GM23338 (cell line): ENCODE measurements at places on chromosomes 7 and 10. TPM values are rescaled to one million over a fixed set of nuclear protein-coding genes. Genes with fewer than 3 reads are reported as not detected.
A peak's percentile ranks its signal among the peaks of the same experiment; 100 is the strongest.

The VAX1 gene
- polyA plus RNA-seq: not detected in 2 replicates

The MRLN gene
- not detected in 2 replicates for polyA plus RNA-seq

- DNase-seq: peak; percentile 66
Observed at GRCh38 chr10:62492012-62492869, 118.1 kb downstream of the ZNF365 start.

DNA sequence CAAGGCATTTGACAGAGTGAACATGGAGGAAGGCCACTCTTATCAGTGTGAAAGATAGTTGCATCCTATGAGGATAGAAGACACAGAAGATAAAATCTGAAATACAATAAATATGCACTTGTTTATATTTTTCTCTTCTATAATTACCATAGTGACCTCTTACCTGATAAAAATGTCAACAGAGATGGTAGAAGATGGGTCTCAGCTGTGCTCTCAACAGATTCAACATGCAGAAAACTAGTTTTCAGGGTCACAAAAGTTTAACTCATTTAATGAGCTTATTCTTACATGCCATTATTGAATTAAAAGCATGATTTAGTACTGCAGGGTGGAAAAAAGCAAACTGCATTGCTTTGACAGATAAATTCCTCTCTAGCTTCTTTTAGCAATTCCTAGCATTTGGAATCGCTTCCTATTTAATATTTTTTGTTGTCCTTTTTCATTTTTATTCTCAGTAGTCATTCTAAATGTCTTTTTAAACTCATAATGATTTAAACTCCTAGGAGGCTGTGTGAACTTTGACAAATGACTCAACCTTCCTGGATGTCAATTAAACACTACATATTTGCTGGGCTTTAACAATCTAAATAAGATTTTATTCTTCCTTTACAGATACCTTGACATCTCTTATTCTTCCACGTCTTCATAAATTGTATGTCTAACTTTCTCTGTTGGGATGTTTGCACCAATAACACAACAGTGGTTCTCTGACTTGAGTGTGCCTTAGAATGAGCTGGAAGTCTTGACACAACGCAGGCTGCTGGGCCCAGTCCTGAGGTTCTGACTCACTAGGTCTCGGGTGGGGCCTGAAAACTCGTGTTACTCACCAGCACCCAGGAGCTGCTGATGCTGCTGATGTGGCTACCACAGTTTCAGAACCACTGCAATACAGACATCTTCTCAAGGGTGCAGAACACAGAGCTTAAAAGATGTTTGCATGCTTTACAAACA is 565.5 kb upstream of the IGFBP3 start:
- no peak for DNase-seq

DNA sequence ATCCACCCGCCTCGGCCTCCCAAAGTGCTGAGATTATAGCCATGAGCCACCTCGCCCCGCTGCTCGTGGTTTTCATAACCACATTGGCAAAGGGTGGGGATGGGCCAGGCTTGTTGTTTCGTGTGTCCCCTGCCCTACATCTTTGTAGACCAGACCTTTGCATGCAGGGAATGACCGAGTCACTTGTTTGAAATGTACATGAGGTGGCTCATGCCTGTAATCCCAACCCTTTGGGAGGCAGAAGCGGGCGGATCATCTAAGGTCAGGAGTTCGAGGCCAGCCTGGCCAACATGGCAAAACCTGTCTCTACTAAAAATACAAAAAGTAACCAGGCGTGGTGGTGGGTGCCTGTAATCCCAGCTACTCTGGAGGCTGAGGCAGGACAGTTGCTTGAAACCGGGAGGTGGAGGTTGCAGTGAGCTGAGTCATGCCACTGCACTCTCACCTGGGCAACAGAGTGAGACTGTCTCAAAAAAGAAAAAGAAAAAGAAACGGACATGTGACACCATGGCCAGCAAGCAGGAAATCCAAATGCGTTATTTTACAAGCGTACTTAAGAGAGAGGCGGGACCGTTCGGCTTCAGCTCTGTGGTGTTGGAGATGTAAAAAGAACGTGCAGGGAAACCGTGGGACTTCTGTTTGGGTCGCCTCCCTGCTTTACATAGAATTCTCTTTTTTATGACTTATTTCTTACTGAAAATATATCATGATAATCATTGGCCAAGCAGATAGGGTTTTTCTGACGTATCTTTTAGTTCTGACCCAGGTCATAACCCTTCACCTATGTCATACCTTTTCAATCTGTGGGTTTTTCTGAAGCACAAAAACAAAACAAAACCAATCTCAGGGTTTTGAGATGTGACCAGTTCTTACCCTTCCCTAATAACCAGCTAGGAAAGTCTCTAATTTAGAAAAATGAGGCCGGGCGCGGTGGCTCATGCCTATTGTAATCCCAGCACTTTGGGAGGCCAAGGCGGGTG is 45.1 kb downstream of the WIPI2 start:
- no peak for DNase-seq
